ENCODE measurements at places on chromosomes 6 and 20.
A peak's percentile ranks its signal among the peaks of the same experiment; 100 is the strongest.

DNA sequence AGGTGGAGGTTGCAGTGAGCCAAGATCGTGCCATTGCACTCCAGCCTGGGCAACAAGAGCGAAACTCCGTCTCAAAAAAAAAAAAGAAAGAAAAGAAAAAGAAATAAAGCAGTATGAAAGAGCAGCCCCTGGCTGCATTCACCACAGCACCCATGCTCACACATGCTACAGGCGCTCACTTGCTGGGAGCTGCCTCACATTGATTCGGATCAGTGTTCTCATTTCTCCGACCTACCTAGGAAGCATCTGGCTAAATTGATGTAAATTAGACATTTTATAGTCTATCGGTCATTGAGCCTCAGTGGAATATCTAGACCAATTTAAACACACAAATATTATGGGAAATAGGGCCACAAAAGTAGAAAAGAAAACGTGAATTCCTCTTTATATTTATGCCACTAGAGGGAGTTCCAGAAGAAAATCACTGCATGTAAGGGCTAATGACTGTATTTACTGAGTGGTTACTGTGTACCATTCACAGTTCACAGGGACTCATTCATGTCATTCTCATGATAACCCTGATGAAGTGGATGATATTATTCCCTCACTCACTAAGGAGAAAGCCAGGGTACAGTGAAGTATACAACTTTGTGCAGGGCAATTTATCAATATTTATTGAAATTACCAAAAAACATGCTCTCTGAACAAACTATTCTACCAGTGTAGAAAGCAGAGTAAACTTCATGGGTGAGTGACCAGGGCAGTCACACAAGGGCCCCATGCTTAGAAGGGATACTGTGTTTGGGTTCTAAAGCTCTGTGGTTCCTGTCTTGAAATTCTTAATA, 5.3 kb upstream of the MOG start:
- DNase-seq, result peak; percentile 32

- DNase-seq, result peak; percentile 98
These were observed 2.2 kb upstream of the FOXO3 start for GRCh38 chr6:108558372-108559096.

DNA sequence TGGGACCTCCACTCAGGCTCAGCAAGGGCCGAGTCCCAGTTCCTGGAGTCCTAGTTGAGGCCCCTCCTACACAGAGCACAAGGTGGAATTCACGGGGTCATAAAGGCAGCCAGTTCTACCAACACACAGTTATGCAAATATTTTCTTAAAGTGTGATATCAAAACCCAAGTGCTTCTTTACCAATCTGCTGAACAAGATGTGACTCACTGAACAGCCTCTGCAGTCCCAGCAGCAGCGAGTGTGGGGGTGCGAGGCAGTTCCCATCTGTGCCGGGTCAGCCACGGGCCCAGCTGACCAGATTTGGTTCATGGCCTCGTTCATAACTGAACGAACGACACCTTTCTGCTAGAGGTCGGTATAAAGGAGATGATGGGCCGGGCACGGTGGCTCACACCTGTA, 4.5 kb upstream of the TCEA2 start:
- no peak for DNase-seq

DNA sequence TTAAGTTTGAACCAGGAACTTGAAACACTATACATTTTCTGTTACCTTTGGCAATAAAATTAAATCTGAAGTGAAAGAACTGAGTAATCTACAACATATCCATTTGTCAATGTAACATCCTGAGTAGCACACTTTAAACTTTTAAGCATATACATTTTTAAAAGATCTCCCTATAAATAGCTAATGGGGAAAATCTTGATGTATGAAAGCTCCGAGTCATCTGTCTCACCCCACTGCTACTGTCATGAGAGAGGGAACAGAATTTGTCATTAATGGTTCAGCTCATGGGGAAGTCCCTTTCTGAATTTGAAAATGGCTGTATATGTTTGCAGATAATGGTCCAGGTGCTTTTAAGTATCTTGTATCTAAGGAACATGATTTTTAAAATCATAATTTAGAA, 55.2 kb upstream of the NOX3 start:
- DNase-seq, result no peak

DNA sequence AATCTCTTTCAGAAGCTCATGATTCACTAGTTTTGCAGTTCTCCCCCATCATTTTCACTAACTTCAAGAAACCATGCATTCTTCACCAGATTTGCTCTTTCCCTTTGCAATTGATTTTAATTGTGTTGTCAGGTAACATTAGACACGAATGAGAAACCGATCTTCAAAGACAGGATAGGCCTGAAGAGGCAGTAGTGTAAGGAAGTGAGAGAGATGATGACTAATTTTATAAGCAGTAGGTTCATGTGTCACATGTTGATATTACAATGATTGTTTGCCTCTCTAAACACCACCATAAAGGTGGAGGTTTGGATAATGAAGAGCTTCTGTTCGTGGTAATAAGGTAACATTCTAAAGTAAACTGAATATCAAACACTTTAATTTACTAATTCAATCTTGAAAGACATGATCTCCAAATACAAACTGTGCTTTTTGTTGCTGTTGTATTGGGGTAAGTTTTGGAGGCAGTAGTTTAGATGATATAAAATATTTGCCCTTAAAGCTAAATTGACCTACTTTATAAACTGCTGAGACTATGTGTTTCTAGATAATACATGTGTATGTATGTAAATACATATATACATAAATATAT, 207.2 kb downstream of the PHACTR1 start:
- DNase-seq, result no peak

DNA sequence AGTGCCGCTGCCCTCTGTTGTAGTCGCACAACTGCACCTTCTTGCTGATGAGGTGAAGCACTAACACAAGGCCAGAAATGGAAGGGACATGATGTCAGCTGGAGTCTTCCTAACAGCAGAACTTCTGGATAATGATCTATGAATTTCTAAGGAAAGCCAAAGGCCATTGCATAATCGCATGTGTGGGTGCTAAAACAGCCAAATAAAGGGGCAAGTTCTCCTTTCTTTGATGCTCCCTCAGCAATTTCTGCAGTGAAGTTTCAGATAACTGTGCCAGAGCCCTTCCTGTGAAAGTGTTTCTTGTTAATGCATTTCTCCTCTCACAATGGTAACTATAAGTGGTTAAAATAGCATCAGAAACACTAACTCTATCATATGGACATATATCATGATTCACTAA, 8.0 kb upstream of the F13A1 start:
- DNase-seq, result no peak
